LHCN-M2 (cell line): ENCODE measurements at places on chromosomes 13 and 19. TPM values are rescaled to one million over a fixed set of nuclear protein-coding genes. Genes with fewer than 3 reads are reported as not detected.

GRCh38 chr13:100244431-100244830, 155.5 kb downstream of the PCCA start:
- no peak for DNase-seq

DNA sequence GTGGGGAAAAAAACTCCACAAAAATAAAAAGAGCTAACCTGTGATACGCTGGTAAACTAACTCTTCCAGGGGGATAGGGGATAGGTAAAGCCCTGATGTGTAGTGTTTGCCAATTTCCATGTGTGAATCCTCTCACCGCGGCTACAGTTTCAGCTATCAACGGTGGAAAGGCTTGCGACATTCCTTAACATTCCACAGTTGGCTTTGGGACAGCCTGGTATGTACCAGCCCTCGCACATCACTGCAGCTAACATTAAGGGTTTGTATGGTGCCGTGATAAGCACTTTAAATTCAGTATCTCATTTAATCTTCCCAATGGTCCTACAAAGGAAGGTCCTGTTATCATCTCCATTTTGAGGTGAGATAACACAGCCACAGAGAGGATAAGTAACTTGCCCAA, 112.4 kb downstream of the KATNAL1 start:
- no peak for DNase-seq

DNA sequence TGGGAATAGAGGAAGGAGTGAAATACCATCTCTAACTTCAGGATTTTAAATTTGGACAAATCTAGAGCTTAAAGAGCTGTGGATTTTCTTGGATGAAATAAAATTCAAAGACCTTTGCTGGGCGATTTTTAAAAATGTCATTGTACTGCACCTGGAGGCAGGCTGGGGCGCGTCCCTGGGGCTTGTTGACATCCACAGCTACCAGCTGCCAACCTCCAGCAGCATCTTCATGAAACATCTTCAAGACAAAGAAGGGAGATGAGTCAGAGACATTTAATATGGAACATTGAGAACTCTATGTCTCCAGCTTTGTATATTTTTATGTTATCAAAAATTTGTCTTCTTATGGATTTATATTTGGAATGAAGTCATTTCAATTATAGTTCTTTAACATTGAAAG, 132.5 kb downstream of the NALCN start:
- DNase-seq: peak; percentile 48

GRCh38 chr13:95180513-95181245, 120.6 kb downstream of the ABCC4 start:
- no peak for DNase-seq

- DNase-seq: no peak
Measured at GRCh38 chr13:74299721-74300120, 165.5 kb upstream of the KLF12 start.

- DNase-seq: peak; percentile 70
Measured at GRCh38 chr19:18507727-18508440, 14.0 kb downstream of the ELL start.

GRCh38 chr19:480016-480855, 16.1 kb upstream of the MADCAM1 start:
- DNase-seq: peak; percentile 29

DNA sequence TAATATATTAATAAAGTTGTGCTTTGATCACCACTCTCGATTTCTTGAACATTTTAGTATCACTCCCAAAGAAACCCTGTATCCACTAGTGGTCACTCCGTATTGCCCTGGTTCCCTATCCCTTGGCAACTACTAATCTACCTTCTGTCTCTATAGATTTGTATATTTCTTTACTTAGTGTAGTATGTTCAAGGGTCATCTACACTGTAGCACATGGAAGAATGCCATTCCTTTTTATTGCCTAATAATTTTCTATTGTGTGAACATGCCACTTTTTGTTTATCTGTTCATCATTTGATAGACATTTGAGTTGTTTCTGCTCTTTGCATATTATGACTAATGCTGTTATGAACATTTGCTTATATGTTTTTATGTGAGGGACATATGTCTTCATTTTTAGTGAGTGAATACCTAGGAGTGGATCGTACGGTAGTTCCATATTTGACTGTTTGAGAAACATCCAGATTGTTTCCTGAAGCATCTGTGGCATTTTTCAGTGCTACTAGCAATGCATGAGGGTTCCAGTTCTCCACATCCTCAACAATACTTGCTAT, 254.0 kb downstream of the GPC6 start:
- no peak for DNase-seq

Gene NEK5
- total RNA-seq: not detected in 2 replicates
